ENCODE measurements at places on chromosomes 7 and 10.

DNA sequence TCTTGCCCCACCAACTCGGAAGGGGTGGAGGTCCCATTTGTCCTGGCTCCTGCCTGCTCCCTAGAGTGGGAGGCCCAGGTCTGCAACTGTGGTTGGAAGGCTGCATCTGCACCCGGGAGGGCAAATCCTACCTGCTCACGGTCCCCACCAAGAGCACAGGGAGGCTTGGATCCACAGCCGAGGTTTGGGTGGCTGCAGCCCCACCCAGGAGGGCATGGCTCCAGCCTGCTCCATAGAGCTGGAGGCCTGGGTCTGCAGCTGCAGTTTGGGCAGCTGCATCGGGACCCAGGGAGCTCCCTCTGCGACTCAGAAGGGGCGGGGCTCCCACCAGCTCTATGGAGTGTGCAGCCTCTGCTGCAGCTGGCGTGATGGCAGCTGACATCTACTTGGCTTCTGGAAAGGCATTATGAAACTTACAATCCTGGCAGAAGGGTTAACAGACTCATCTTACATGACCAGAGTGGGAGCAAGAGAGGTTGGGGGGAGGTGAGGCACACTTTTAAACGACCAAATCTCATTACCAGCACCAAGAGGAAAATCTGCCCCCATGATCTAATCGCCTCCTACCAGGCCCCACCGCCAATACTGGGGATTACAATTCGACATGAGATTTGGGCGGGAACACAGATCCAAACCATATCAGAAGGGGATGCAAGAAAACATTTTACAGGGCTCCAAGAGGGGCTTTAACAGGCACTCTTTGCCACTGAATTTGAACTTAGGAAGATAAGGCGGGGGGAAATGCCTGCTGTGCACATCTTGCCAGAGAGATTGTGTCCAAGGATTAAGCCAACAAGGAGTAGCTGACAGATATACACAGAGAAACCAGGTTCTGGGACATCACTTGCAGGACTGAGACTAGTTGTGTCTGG lies 8.2 kb upstream of the BLVRA start:
- no peak for DNase-seq

- DNase-seq = no peak
These were observed 232.6 kb upstream of the HABP2 start for GRCh38 chr10:113320211-113320610.

- DNase-seq = no peak
These were observed 8.2 kb downstream of the LFNG start for GRCh38 chr7:2527505-2528467.

DNA sequence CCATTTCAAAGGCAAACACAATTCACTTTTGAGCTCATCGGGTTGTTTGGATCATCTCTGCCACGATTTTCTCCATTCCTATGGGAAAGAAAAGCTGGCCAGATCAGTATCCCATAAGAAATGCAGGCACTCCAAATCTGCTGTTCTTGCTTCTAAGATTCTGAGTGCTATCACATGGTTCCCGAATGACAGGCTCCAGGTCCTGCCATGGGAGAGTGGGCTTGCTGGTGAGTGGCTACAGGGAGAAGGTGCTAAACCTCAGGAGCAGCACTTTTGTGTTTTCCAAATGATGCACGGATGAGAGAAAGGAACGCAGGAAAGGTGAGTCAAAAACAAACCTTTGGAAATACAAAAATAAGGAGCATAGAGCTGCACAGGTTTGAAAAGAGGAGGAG lies 32.1 kb downstream of the MTURN start:
- no peak for DNase-seq

DNA sequence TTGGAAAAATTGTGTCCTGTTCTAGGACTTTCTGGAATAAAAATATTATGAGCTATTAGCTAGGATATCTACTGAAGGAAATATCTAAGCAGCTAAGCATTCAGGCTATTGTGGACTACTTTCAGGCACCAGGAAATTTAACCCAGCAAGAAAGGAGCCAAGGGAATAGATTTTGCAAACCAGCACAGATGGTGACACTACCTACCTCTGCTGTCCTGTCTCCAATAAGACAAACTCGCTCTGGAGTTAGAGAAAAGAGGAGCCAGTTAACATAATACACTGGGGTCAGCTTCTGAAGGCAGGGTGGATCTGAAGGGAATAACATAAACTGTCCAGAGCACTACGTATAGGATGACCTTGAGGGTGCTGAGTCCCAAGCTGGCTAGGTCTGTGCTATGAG lies 223.7 kb upstream of the PRSS58 start:
- no peak for DNase-seq

DNA sequence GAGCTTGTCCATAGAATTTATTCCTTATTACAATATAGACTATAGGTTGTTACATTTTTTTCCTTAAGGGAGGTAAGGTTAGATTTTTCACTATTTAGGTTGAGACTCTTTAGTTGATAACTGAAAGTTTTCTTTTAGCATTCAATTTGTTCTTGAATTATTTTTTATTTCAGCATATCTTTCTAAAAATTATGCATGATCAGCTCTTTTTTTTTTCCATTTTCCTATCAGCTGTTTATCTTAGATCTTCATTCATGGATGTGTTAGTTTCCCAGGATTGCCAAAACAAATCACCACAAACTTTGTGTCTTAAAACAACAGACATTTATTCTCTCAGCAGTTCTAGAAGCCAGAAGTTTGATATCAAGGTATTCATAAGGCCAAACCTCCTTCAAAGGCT lies 915.9 kb upstream of the C7orf33 start:
- DNase-seq = no peak

DNA sequence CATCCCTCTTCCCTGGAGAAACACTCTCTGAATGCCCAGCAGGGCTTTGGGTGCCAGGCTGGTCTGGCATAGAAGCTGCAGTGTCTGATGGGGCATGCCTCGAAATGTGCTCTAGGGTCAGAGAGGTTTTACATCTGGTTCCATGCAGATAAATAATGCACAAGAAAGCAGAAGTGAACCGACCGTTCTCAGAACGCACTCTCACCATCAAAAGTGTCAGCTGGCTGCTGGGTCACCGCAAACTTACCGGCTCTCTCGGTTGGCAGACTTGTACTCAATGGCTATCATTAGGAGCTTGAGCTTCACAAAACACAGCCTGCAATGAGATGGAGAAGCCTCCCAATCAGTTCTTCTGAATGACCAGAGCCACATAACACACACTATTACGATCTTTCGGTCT lies 610.0 kb downstream of the KCNMA1 start:
- no peak for DNase-seq

DNA sequence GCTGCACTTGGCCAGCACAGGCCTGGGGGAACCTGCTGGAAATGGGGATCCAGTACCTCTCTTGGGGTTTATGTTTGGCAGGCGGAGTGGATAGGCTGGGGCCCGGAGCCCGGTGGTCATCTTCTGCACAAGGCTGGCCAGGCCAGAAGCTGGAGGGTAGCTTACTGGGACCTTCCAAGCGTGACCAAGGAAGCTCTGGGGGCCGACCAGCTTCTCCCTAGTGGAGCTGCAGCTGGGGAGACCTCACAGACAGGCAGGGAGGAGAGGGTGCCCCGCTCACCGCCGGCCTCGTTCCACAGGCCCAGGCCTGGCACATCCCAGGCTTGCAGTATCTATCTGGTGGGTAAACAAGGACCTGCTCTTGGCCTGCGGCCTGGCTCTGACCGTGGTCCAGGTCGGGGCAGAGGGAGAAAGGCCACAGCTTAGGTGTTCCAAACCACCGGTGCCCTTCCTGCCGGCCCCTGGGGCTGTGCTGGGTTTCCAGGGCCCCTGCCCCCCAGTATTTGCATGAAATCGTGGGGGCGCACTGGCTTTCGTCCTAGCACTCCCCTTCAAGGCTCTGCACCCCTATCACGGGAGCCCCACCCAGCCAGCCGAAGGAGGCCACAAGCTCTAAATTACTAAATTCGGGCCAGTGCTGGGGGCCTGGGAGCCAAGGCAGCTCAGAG lies 1.5 kb upstream of the ELFN1 start:
- no peak for DNase-seq

DNA sequence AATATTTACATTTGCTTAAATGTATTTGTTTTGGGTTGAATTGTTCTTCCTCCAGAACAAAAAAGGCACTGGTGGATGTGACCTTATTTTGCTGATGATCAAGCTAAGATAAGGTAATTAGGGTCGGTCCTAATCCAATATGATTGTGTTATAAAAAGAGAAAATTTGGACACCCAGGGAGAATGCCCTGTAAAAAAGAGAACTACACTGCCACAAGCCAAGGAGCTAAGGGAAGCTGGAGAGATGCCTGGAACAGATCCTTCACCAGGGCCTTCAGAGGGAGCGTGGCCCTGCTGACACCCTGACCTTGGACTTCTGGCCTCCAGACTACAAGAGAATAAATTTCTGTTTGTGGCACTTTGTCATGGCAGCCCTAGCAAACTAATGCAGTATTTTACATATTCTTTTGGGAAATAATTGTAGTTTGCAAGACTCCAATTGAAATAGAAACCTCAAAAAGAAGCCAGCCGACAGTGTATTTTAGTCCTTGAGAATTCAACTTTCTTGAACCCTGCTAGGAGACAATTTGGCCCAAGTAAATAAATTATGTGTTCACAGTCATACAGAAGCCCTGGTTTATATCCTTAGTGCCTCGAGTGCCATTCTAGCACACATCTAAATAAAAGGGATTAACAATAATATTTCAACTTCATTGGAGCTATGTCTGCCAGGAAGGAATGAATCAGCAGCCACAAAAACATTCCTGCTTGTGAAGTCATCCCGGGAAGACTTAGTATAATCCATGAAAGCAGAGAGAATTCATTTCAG lies 164.6 kb downstream of the PKD1L1 start:
- no peak for DNase-seq
